ENCODE measurements at places on chromosomes 16 and 17.

DNA sequence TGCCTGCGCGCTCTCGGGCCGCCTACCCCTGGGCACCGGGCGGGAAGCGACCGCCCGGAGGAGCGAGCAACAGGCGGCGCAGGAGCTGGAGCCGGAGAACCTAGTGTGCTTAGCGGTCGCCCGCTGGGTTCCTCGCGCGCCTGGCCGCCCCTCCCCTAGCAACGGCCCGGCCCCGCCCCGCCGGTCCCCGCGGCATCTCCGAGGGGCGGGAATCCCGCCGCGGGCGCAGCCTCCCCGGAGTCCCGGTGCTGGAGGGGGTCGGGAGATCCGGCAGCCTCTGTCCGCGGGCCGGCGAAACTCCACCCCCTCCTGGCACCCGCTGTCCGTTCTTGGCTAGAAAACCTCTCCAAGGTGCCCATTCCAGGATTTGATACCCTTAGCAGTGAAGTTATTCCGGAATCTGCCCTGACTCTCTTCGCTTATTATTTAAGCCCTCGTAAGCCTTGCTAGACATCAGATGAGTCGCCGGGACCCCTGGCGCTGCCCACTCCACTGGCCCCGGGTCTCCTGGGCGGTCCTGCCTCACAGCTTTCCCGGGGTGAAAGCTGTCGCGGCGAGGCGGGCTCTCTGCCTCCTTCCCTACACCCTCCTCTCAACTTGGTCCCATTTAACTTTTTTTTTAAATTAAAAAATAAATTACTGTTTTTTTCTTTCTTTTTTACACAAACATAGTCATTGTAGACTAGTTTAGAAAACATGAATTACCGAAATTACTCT is at the start of gene RPRML:
Gene RPRML, minus strand, starts transcription at position 107 of the 717 bp plus-strand sequence. CDS start 246 bp downstream, outside the sequence.
- DNase-seq = peak; percentile 33

DNA sequence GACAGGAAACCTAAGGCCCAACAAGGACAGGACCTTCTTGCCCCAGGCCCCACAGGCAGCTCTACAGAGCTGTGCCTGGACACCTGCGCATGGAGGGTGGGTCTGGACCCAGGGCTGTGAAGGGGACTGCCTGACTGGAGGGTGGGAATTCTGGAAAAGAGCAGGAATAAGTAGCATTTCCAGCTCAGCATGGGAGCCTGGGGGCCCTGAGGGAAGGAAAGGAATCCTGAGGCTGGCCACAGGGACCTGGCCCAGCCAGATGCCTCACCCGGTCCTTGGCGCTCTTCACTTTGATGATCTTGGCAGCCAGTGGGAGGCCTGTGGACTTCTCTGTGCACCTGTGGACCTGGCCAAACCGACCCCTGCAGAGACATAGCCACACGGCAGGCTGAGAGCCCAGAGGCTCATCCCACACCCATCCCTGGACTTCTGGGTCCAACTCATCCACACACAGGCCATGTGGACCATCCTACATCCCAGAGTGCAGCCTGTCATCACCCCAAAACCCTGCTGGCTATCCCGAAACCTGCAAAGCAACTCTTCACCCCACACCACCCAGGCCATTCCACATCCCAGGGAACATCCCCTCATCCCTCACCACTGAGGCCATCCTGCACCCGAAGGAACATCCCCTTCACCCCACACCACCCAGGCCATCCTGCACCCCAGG is 18.7 kb downstream of the MYLK3 start:
- DNase-seq = no peak

- DNase-seq = no peak
Measured at GRCh38 chr16:85611194-85611443, 2.0 kb upstream of the GSE1 start.

DNA sequence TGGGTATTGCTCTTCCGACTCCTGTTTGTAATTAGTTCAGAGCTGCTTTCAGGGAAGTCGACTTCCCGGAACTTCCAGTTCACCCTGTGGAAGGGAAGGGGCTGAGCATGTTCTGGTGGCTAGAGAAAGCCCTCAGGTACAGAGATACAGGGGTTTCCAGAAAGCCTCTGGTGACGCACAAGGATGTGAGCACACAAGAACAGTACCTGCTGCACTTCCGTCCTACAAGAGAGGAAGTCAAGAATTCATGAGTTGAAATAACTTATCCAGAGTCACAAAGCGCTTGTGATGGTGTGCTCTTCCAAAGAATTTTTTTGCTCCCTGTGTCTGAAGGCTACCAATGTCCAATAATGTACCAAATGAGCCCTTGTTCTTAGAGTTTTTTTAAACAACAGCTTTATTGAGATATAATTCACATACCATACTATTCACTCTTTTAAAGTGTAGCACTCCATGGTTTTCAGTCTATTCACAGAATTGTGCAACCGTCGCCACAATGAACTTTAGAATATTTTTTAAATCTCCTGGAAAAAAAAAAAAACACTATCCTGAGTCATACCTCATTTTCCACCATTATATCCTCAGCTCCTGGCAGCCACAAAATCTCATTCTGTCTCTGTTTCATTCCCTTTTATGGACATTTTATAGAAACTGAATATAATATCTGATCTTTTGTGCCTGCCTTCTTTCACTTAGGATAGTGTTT is 327.6 kb downstream of the CDH13 start:
- no peak for DNase-seq

GRCh38 chr16:9077091-9077809 is 14.2 kb upstream of the HAPSTR1 start:
- peak; percentile 34 for DNase-seq

- no peak for DNase-seq
Measured at GRCh38 chr16:81514041-81514559, 69.5 kb downstream of the CMIP start.

Data from activated CD4-positive, alpha-beta T cell treated with anti-CD3 and anti-CD28 coated beads, Interleukin-10, Interleukin-2, amounts not matched to agents 100 ng/mL and 50 ng/mL, durations not matched to agents 16 hours and 8 hours (primary cell).